ENCODE measurements at places on chromosomes 3 and 15.

GRCh38 chr3:113532698-113533533 is 561 bp downstream of the SIDT1 start:
- DNase-seq: no peak

DNA sequence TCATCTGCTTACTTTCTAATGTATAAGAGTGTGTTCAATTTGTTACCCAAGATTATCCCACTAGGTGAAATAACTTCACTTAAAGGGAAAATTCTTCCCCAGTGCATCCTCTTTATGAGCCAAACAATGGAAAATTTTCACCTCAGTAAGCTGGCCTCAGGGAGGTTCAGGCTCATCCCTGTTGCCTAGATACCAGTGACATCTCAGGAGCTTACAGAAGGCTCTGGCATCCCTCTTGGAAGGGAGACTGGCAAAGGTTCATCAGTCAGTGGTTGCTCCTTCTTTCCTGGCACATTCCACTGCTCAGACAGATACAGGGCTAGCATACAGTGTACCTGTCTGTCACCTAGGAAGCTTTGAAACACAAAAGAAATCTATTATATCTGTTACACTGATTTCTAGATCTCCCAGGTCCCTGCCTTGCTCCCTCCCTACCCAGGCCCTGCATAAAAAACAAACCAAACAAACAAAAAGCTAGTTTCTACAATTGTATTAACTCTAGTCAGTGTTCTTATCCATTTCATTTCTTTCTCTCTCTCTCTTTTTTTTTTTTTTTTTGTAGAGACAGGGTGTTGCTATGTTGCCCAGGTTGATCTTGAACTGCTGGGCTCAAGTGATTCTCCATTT is 1.7 kb downstream of the IP6K2 start:
- no peak for DNase-seq

DNA sequence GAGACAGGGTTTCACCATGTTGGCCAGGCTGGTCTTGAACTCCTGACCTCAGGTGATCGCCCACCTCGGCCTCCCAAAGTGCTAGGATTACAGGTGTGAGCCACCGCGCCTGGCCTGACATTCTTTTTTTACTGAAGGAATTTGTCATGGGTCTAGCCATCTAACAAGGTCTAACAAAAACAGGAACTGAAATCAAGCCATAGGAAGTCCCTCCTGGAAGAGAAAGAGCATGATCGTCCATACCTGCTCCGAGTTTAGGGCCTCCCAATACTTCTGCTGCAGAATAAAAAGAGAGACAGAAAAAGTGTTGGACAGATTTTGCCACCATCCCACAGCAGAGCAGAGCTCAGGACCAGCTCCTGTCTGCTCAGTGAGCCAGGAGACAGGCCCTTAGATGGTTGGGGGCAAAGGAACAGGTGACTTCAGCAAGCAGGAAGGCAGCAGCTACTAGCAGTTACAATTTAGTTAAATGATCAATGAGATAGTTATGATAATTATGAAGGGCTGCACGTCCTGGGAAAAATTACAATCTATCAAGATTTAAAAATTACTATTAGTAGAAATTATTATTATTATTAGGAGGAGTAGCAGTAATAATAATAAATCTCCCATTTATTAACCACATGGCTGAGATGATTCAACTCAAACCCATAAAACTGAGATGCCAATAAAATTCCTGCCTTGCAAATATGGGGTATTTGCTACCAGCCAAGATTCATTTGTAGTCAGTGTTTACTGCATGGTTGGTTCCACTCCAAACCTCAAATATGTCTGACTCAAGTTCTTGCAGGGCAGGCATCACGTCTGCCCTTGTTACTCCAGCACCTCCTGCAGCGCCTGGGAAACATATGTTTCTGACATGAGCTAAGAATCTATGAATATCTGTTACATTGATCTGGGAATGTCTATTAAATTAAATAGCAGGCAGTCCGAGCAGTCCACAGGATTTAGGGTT is 40.1 kb downstream of the TMEM44 start:
- peak; percentile 99 for DNase-seq

DNA sequence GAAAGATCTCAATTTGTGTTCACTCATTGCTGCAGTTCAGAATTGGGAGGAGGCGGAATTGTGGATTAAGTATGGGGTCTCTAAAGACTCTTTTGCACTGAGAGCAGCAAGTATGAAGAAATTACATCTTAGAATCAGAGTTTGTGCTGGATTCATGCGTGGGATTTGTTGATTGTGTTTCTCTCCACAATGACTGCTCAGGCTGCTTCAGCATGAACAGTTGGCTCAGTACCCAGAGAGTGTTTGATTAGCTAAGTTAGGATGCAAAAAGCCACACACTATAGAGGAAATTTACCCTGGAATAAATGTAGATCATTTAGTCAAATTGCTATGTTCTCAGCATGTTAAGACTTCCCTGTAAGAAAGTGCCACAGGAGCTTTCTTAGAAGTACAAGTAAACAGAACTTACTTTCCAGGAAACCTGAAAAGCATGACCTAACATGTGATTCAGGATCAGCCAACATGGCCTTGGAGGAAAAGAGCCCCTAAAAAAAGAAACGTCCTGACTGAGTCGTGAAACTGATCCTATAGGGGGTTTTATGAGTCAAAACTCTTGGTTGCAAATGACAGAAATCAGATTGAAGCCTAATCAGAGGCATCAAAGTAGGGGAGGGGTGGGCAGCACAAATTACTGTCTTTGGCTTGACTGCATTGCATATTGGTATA is 32.6 kb downstream of the HHLA2 start:
- DNase-seq: no peak

GRCh38 chr3:32886911-32887310 is 64.5 kb upstream of the CCR4 start:
- no peak for DNase-seq

DNA sequence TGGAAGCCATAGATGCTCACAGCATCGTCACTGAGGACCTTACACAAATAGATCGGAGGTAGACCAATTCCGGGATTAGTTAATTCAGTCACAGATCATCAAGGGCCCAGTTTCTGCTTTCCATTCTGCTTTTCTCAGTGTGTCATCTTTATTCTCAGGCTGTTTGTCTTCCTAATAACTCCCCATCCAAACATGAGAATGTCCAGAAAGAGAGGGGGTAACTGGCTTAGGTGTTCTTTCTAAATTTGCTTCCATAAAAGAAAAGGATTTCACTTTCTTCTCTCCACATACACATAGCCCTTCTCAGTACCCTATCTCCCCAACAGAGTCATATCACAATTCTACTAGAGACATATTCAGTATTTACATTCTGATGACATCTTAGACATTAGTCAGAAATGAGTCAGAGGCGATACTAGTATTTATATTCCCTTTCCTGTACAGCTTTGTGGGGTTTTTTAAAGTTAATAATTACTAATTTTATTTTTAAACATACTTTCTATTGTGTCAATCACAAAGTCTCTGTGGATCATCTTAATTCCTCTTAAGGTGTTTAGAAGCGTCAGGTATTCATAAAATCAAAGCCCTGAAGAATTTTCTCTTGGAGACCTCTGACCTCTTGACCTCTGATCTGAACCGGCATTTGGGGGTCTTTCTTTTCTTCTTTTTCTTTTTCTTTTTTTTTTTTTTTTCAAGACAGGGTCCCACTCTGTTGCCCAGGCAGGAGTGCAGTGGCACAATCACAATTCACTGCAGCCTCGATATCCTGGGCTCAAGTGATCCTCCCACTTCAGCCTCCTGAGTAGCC is 24.3 kb upstream of the IL12A start:
- DNase-seq: peak; percentile 49

- DNase-seq: no peak
Observed at GRCh38 chr3:37324850-37325321, 150.5 kb upstream of the LRRFIP2 start.

- no peak for DNase-seq
Observed at GRCh38 chr3:180215866-180216265, 179.1 kb upstream of the PEX5L start.

Data from AG04450 (cell line).